ENCODE measurements at places on chromosomes 16 and 17. TPM values are rescaled to one million over a fixed set of nuclear protein-coding genes. Genes with fewer than 3 reads are reported as not detected.

Gene CIBAR2
- 0.37 TPM for polyA plus RNA-seq

Gene DNAH9
- polyA plus RNA-seq = 6.2 TPM

GRCh38 chr17:19979917-19980770, 2.5 kb upstream of the AKAP10 start:
- no peak for DNase-seq

- DNase-seq = no peak
Observed at GRCh38 chr17:50866950-50867362, 802 bp upstream of the TOB1 start.

DNA sequence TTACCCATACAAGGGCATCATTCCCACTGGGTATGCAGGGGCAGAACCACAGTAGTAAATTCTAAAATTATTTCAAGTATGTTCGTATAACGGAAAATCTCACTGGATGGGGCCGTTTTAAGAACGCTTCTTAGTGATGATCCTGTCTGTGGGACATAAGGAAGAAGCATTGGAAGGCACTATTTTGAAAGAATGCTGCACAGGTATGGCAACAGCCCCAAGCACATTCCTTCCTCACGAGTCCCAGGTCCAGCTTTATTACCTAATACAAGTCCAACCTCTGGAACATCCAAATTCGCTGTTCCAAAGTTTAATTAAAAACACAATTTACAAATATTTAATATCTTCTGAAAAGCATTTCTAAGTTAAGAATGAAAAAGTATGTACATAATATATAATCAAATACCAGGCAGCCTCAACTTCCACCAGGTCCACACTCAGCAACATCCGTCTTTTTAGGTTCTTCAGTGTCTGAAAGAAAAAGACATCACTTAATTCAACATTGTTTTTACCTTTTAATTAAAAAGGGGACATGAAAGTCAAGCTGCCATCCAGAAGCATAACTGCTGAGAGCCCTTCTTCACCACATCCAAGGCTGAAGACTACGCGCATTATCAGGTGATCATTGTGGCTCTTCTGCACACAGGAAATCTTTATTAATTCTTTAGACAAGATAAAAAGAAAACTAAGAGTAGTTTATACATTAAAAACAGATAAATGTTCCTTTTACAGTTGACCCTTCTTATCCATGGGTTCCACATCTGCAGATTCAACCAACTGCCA, 49.8 kb downstream of the BRD7 start:
- DNase-seq = no peak

DNA sequence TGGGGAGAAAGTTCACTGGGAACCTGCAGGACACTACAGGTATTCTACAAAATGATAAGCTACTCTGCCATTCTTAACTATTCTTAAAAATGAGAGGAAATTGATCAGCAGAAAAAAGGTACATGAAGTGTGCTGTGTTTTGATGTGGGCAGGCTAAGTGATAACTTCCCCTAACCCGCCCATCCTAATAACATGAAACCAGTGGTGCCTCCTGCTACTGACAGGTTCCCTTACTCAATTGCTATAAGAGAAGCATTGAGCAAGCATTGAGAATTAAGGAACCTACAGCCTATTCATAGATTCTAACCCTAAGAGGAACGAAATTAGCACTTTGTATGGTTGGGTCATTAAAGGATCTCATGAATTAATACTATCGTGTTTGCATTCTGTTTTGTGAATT, 18.9 kb downstream of the XYLT1 start:
- no peak for DNase-seq

- no peak for DNase-seq
Observed at GRCh38 chr16:53905028-53905427, 201.1 kb downstream of the FTO start.

DNA sequence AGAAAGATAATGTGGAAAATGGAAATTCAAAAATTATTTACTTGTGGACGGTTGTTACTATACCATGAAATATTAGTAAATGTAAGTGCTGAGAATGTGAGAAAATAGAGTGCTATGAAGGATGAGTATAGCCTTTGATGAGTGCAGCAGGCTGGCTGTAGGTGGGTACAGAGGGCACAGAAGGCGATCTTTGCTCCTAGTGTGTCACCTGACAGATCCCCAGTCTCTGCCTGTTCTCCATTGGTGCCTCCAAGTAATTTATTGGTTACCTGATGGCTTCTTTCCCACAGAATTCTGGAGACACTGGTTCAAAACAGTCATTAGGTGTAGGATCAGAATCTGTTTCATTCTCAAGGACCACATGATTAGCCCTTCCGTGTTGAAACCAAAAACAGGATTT, 28.9 kb downstream of the ABCA9 start:
- DNase-seq = no peak

DNA sequence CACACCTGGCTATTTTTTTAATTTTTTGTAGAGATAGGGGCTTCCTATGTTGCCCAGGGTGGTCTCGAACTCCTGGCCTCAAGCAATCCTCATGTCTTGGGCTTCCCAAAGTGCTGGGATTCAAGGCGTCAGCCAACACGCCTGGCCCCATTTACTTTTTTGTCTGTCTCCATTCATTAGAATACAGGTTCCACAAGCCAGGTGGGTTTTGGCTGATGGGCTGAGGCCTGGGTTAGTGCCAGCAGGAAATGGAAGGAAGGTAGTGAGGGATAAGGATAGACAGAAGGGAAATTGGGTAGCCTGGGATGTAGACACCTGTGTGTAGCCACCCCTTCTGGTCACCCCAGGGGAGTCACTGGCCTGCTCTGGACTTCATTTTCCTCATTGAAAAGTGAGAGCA, 4.4 kb upstream of the IL27 start:
- DNase-seq = no peak

- DNase-seq = no peak
Observed at GRCh38 chr16:22202261-22202637, 3.8 kb upstream of the EEF2K start.

DNA sequence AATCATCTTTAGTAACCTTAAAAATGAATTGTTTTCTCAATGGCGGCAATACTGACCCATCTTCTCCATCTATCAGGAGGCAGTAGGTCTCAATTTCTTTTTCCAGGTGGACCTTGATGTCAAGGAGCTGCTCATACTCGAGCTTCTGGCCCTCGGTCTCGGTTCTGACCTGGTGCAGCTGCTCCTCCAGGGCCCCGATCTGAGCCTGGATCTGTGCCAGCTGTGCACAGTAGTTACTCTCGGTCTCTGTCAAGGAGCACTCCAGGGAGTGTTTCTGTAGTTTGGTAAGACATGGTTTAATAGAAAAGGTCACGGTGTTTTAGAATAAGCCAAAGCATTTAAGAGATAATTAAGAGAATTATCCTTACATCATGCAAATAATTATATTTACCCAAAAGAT, 4.9 kb downstream of the KRT27 start:
- no peak for DNase-seq

DNA sequence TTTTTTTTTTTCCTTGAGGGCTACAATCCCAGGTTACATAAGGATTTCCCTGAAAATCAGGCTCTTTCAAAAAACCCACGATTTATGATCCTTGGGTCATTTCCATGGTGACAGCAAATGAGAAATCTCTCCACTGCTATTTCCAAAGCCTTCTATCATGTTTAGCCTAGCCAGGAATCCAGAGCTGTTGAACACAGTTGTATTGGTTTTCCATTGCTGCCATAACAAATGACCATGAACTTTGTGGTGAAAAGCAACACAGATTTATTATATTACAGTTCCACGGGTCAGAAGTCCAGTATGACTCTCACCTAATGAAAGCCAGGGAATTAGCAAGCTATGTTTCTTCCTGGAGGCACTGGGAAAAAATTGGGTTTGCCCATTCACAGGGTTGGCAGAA, 106.6 kb downstream of the MAF start:
- no peak for DNase-seq

- DNase-seq = no peak
Observed at GRCh38 chr17:19003543-19004420, 782 bp downstream of the FAM83G start.
